ENCODE measurements at places on chromosomes 4 and X.

- no peak for DNase-seq
Observed at GRCh38 chr4:23232987-23233386, 540.2 kb downstream of the GBA3 start.

- DNase-seq, result no peak
Observed at GRCh38 chr4:17635056-17635455, 20.6 kb downstream of the MED28 start.

DNA sequence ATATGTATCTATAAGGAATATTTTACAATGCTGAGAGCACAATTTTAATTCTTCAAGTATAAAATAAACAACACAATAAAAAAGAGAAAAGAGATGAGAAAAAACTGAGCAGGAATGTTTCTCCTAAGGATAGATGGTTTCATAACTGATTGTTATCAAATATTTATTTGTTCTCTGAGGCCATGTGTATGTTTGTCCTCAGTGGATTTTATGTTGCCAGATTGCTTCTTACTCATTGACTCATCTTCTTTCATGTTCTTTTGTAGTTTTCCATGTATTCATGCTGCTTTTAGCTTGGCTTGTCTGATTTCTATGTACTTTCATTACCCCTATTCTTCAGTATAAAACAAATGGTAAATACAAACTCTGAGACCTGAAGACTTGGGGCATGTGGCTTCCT is 41.2 kb downstream of the NPY5R start:
- DNase-seq, result no peak

DNA sequence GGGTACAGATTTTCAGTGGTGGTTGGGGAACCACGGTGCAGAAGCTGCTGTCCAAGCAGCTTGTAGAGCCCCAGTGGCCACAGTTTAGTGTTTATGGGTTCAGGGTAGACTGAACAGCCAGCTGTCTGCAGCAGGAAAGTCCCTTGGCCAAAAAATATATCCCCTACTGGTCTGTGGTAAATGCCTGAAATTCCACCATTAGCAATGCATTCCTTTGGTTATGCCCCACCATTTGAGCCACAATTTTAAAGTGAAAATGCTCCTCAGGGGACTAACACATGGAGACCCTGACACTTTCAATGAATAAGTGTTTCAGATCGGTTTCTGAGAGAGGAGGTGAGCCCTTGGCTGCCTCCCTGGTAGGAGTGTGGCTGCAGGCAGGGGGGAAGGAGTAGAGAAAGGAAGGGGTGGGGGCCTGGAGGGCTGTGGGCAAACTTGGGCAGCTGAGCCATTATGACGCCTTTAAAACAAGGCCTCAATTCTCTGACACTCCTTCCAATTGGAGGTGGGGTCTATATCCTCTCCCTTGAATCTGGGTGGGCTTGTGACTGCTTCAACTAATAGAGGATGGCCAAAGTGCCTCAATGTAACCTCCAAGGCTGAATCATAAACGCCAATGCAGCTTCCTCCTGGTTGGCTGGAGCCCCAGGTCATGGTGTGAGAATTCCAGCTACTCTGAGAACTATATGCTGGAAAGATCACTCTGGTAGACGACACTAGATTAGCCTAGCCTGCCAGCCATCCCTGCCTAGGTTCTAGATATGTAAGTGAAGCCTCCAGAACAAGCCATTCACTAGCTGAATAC is 75.8 kb upstream of the ATP6AP2 start:
- no peak for DNase-seq

- DNase-seq, result no peak
Observed at GRCh38 chr4:148704291-148704690, 262.1 kb upstream of the NR3C2 start.

All from hepatocyte (in vitro differentiated cells).